ENCODE measurements at places on chromosomes 13 and 19.

- no peak for DNase-seq
These were observed 5.0 kb upstream of the PTGER1 start for GRCh38 chr19:14479975-14480699.

GRCh38 chr13:56864451-56864850 lies 276.3 kb upstream of the PRR20A start:
- no peak for DNase-seq

- no peak for DNase-seq
These were observed 2.3 kb upstream of the ILF3 start for GRCh38 chr19:10651851-10652250.

DNA sequence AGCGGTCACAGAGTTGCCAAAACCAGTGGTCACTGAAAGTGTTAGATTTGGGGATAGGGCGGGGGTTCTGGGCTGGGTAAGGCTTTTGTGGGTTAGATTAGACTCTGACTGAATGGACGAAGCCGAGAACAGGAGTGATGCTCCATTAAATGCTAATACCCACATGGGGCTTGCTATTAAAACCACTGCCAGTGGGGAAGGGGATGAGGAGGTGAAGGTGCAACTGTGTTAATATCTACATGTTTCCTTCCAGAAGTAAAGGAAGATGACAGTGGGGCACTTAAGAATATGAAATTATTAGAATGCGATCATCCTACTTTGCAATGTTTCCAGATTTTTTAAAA lies 573 bp upstream of the ZNF614 start:
- no peak for DNase-seq

DNA sequence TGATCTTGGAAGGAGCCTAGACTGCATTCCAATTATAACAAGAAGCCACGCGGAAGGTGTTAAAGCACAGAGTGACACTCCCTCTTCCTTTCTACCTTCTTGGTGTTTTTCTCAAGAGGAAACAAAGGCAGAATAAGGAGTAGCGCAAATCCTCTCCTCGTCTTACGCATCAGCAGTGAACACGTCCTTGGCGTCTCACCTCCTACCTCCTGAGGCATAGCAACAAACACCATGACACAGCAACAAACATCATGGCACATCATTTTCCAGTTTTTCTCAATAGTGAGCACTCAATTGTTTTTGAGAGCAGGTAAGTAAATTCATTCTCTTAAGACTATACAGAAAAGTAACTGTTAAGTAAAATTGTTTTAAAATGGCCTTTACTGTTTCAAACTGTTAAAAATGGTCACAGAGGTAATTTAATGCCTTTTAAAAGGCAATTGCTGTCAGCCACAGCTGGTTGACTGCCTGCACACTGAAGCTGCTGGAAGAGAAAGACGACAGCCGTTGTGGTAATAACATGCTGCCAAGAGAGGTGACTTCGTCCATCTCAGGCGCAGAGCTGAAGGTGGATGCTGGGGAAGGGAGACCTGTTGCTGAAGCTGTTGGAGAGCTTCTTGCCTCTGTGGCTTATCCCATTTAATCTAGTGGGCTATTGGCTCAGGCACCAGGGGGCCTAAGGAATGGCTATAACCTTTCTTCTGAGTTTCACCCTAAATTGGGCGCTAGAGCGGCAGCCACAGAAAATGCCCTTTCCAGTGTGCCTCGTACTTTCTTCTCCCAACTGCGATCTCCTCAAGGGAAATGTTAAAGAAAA lies 703.7 kb downstream of the UQCRFS1 start:
- DNase-seq, result no peak

- DNase-seq, result no peak
These were observed 586.8 kb downstream of the TBC1D4 start for GRCh38 chr13:74895042-74895796.

DNA sequence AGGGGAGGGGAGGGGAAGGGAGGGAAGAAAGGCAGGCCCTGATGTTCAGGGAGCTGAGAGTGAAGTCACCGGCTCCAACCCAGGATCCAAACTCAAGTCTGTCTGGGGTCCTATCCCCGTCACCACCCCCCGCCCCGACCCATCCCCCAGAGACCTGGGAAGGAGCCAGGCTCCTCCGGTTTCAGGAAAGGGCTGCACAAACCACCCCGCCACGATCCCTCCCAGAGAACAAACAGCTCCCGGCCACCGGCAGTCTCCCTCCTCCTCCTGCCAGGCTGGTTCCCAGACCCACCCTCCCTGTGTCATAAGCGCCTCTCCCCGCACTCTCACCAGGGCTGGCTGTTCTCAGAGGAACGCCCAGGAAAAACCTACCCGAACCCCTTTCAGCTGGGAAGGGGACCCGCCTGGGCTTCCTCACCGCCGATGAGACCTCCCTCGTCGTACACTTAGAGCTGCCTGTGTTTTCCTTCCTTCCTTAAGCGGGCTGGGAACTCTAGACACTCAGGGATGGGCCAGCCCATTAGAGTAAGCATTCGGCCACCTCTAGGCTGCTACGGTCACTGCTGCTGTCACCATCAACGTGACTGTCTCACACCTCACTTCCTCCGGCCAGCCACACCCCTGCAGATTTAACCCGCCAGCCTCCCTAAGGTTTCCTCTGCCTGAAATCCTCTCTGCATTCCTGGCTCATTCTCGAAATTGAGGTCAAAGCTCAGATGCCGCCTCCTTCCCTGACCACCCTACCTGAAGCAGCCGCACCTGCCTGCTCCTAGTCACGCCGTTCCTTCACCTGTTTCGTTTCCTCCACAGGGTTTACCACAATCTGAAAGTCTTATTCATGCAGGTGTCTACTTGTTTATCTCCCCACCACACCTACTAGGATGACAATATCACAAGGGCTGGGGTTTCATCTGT lies 6.3 kb upstream of the RDH13 start:
- no peak for DNase-seq

GRCh38 chr19:16124953-16125352 lies 13.3 kb downstream of the RAB8A start:
- DNase-seq, result no peak
